ENCODE measurements at places on chromosomes 2 and 18.

DNA sequence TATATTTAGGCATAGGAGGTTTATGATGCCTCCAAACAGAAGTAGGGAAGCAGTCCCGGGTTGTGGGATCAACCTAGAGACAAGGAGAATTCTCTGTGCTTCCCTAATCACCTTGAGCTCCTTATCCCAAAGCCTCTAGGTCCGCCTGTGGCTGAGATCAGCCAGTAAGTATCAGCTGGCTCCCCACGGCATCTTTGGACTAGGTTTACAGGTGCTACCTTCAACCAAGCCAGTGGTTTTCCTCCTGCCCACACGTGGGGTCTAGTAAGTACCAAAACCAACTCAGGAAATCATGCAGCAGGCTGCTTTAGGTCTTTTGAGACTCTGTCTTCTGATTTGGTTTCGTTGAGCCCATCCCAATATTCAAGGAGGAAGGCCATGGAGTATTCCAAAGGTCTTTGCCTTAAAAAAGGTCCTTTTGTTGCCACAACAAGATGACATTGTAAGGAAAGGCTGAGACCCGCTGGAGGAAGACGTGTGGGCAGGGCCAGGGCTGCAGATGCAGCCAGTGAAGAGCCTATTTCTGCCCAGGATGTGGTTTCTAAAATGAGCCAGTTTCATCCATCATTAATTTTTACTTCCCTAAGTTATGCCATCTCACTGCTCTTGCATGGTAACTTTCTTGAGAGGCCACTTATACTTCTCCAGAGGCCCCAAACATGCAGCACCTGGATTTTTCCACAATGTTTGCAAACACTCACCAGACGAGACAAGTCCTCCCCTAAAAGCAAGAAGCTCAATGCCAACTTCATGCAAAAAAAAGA is 248.7 kb downstream of the RNF152 start:
- no peak for DNase-seq

- DNase-seq, result no peak
These were observed 117.6 kb downstream of the METTL8 start for GRCh38 chr2:171316220-171316619.

DNA sequence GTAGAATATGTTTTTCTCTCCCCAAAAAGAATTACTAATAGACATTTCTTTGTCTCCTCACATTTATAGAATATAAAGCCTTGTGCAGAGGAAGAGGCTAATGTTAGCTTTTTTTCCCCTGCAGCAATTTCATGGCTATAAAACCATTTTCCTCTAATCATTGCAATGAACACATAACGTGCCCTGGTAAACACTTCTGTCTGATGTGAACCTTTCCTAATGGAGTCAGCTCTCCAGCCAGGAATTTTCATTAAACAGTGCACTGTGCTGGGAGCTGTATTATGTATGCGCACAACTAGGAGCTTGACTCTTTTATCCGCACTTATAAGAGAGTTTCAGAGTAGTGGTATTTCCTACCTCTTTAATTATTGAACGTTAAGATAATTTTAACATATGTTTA is 63.9 kb upstream of the SPATS2L start:
- no peak for DNase-seq

DNA sequence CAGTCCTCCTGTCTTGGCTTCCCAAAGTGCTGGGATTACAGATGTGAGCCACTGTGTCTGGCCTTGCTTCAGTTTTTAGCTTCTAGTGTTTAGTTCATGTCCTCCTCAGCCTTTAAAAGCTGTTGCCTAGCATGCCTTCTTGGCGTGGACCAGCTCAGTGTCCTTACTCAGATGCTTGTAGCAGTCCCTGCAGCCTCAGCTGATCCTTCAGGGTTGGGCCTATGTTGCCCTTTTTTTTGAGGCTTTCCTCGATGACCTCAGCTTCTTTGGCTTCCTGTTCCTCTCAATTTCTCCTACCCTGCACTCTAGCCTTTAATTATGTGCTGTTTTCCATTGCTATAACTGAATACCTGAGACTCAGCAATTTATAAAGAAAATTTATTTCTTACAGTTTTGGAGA is 57.7 kb downstream of the TANC1 start:
- DNase-seq, result no peak

DNA sequence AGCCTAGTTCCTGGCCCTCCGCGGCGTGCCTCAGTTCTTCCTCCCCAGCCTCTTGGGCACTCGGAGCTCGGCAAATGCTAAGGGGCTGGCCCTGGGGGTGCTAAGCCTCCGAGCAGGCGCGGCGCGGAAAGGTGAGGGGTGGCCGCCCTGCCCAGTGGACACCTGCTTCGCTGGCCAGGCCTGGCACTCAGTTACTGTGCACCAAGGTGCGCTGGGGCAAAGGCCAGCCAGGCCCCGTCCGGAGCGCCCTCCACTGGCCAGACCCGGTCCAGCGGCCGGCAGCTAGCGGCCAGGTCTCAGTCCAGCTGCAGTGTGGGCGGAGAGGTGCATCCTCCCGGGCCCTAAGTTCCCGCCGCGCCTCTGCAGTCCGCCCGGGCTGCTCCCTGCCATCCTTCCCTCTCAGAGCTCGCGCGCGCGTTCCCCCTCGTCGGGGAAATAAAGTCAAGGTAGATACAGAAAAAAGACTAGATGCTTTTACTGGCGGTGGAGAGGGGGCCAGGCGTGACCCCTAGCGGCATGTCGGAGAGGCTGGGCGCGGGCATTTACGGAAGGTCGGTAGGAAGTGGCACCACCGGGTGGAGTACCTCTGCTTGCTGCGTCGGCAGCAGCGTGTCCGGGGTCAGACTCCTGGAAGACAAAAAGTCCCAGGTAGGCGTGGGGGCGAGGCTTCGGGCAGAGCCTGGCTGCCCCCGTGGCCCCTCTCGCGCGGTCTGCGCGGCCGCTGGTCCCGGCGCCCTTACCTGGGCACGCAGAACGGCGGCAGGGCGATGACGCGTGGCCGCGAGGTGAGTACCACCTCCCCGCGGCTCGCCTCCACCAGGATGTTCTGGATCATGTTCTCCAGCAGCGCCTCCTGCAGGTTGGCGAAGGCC is 9.4 kb upstream of the CRYBA2 start:
- DNase-seq, result peak; percentile 99

GRCh38 chr2:60439219-60439974 is 114.1 kb downstream of the BCL11A start:
- no peak for DNase-seq

- no peak for DNase-seq
These were observed 32.7 kb downstream of the CARF start for GRCh38 chr2:202944816-202945215.
